Kidney epithelial cell (primary cell): ENCODE measurements at places on chromosomes 11 and 22.

GRCh38 chr11:65616575-65617001 lies 1.0 kb downstream of the PCNX3 start:
- DNase-seq = no peak

GRCh38 chr11:120564573-120565311 lies 53.2 kb downstream of the GRIK4 start:
- no peak for DNase-seq

DNA sequence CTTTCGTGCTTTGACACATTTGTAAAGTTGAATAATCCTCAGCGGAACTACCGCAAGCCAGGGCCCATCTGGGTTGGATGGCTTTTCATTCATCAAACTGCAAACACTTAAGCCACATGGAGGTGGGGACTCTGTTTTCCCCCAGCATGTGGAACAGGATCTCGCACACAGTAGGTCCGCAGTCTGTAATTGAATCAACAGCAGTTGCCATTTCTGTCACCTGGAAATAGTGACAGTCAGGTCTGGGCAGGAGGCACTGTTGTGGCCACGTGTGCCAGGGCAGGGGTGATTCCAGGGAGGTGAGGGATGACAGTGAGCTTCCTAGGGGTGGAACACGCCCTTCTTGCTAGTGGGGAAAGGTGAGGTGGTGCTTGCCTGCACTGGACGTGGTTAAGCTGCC lies 50.7 kb upstream of the ANO1 start:
- DNase-seq = no peak

GRCh38 chr11:8756201-8756600 lies 73.6 kb downstream of the RPL27A start:
- no peak for DNase-seq

- DNase-seq = no peak
Measured at GRCh38 chr22:50119768-50120251, 30.0 kb downstream of the MOV10L1 start.

DNA sequence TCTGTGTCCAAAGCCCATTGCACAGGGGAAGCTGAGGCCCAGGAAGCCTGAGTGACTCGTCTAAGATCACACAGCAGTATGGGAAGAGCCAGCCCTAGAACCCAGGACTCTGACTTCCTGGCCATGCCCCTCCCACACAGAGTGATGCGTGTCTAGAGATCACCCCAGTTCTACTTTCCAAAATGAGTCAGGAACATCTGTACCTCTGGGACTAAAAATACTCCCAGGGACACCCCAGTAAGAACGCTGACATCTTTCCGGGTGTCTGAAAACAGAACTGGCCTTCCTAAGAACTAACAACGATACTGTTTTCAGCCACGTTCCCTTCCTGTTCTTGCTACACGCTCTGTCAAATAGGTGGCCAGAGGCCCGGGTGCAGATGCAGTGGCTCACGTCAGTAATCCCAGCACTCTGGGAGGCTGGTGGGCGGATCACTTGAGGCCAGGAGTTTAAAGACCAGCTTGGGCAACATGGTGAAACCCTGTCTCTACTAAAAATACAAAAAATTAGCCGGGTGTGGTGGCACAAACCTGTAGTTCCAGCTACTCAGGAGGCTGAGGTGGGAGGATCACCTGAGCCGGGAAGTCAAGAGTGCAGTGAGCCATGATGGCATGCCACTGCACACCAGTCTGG lies 21.7 kb upstream of the PDGFB start:
- DNase-seq = no peak

- DNase-seq = no peak
Measured at GRCh38 chr11:76181371-76181770, 24.9 kb downstream of the WNT11 start.

GRCh38 chr11:130830566-130830965 lies 85.7 kb downstream of the SNX19 start:
- DNase-seq = no peak

DNA sequence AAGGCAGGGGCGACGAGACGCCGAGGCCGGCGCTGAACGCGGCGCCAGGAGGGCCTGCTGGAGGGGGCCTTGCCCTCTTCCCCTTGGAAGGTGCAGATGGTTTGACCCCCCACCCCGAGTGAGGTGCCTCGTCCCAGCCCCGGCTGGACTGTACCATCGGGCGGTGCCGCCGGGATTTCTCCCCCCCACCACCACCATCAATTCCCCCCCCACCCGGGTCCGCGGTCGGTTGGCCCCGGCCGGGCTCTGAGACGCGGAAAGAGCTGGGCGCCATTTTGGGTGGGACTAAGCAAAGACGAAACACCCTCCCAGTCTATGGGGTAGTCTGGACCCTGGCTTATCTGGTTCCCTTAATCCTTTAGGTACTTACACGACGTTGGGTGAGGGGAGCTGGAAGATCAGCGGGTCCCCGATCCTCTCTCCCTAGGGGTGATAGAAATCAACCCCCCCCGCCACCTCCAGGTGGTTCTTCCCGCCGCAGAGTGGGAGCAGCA lies at the start of gene PRDM10:
Gene PRDM10, minus strand, starts transcription at position 484 of the 494 bp plus-strand sequence. CDS start 41,871 bp downstream, outside the sequence.
- no peak for DNase-seq

DNA sequence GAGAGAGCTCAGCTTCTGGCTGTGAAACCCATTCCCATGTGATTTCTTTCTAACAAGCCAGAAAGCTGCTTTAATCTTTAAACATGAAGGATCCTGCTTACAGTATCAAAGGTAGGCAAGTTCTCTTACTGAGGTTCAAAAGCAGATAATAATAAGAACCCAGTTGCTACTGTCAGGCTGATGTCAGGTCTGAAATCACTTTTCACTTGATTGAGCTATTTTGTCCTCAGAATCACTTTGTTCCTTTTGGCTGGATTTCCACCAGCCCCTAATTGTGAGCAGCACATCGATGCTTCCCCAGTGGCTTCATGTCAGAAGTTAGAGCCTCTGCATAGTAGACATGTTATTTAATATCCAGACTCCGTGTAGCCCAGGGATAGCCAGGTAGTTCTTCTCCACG lies 55.8 kb upstream of the CEP295 start:
- DNase-seq = no peak

GRCh38 chr22:27461470-27461869 lies 340.1 kb downstream of the MN1 start:
- peak; percentile 91 for DNase-seq

DNA sequence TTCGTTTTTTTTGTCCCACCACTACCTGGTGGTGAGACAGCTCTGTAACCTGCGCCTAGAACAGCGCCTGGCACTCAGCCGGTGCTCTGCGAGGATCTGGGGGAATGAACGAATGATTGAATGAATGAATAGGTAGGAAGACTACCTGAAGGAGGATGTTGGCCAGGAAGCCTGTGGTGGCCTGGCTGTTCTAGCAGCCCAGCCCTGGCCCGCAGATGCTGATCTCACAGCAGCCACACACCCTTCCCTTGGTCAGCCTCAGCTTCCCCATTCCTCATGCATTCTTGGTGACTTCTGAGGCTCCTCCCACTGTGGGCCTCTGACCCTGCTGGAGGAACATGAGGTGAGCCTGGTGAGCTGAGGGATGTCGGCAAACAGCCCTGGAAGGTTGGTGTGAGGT lies 3.7 kb downstream of the TRPM5 start:
- DNase-seq = no peak

GRCh38 chr11:6927030-6927617 lies 898 bp downstream of the ZNF215 start:
- DNase-seq = no peak

DNA sequence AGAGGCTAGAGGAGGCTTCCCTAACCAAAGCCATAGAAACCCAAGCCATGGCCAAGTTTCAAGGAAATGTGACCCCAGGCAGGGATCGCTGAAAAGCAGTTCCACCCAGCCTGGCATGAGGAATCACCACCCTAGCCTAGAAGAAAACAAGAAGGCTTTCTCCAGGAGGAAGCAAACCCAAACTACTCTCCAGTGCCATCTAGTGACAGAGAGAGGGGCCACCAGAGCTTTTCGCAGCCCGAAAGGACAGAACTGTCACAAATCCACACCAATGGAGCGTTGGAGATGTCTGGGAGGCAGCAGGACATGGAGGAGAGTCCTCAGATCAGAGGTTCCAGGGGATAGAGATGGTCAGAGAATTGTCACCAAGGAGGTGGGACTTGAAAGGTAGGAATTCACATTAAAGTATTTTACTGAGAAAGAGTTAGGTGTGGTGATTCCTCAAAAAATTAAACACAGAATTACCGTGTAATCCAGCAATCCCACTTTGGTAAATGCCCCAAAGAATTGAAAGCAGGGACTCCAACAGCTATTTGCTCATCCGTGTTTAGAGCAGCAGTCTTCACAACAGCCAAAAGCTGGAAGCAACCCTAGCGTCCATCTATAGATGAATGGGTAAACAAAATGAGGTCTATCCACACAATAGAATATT lies 67.3 kb upstream of the NUP50 start:
- DNase-seq = no peak

DNA sequence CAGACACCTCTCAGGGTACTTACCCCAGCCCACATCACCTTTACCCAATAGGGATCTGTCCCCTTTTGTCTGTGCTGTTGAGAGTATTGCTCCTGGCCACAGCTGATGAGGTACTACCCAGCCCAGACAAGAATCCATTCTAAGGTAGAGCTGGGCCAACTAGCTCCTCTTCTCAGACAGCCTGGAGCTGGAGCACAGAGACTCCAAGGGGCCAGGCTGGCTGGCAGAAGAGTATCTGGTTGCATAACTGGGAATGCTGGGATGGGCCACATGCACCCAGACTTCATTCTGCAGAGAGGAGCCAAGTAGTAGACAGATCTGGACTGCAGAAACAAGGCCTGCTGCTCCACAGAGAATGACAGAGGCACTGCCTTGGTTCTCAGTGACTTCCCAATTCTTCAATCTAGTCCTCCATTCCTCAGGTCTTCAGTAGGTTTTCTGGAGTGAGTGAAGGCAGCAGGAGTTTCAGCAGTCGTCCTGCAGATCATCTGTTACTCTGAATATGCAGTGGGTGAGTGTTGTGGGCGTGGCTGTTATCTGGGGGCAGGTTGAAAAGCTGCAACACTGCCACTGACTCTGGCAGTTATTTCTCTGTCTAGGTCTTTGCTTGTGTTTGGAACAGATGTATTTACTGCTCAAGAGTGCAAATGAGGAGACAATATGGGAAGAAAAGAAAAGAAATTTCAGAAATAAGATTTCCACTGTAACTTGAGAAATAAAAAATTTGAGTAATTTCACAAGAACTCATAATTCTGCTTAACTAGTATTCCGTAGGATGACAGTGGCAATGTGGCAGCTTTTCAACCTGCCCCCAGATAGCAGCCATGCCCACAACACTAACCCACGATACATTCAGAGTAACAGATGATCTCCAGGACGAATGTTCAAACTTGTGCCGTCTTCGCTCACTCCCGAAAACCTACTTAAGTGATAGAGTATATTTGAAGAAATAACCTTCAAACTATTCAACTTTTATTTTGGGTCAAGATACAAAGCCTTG lies 34.9 kb downstream of the MAPK1 start:
- DNase-seq = no peak

DNA sequence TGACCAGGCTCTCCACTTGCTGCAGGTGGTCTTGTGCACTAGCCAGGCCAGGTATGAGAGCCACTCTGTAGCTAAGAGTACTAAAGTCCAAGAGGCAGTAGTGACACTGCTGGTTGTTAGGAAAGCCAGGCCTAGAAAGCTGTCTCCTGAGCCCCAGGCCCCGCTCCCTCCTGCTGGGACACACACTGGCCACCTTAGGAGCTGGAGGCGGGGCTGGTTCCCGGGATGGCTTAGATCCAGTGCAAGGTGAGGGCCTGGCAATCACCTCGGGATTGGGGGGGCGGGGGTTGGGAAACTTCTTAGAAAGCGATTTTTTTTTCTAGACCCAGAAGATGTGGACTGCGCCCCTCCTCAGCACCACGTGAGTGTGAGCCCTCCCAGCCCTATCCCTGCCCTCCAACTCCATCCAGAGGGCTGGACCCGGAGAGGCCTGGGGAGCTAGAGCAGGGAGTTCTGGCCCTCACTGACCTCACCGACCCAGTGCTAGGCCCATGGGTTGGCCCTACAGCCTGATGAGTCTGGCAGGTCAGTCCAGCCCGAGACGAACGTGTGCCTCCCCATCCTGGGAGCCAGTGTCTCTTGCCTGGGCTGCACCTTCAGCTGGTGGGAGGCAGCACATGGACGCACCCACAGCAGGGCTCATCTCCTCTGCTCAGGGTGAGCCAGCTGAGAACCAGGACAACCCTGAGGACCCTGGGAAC lies 18.1 kb downstream of the SLC37A2 start:
- DNase-seq = no peak

DNA sequence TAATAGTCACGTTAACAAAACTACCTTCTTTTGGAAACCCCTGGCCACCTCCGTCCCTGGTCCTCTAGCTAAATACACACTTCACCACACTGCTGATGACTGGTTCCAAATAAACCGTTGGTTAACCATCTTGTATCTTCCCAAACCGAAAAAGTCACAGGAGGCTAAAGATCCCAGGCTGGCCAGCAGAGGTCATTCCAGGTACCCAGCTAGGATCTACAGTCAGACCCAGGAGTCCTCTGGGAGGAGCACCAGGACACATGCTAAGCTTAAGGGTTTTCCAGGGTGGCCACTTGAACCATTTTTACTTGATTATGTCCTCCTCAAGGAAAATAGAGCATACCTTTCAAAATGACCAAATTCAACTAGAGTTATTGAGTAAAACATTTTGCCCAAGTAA lies 103.2 kb downstream of the ETS1 start:
- DNase-seq = no peak

- no peak for DNase-seq
Measured at GRCh38 chr11:133425992-133426391, 106.3 kb downstream of the OPCML start.

DNA sequence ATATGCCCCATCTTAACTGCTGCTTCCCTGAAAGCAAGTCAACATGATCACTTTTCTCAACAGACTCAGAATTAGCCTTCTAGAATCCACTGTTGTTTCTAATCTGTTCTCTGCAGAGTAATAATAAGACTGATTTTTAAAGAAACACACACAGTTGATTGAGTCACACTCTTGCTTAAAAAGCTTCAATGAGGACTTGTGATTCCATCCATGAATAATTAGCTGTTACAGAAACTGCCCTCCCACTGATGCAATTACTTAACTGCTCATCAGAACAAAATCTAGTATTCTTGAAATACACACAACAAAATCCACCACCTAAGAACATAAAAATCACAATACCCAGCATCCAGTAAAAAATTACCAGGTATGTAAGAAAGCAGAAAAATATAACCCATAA lies 100.5 kb upstream of the TIMP3 start:
- DNase-seq = no peak
